Activated effector memory CD4-positive, alpha-beta T cell treated with Interleukin-2 at 50 U/mL for 16 hours (primary cell): ENCODE measurements at places on chromosomes 11 and 22.

GRCh38 chr11:60098508-60098907 is 10.0 kb downstream of the MS4A2 start:
- no peak for DNase-seq

GRCh38 chr11:15006139-15006759 is 34.1 kb upstream of the CALCA start:
- no peak for DNase-seq

GRCh38 chr11:104432981-104433380 is 269.0 kb upstream of the PDGFD start:
- no peak for DNase-seq

- DNase-seq = no peak
These were observed 54.2 kb downstream of the IRAG1 start for GRCh38 chr11:10639350-10639749.

DNA sequence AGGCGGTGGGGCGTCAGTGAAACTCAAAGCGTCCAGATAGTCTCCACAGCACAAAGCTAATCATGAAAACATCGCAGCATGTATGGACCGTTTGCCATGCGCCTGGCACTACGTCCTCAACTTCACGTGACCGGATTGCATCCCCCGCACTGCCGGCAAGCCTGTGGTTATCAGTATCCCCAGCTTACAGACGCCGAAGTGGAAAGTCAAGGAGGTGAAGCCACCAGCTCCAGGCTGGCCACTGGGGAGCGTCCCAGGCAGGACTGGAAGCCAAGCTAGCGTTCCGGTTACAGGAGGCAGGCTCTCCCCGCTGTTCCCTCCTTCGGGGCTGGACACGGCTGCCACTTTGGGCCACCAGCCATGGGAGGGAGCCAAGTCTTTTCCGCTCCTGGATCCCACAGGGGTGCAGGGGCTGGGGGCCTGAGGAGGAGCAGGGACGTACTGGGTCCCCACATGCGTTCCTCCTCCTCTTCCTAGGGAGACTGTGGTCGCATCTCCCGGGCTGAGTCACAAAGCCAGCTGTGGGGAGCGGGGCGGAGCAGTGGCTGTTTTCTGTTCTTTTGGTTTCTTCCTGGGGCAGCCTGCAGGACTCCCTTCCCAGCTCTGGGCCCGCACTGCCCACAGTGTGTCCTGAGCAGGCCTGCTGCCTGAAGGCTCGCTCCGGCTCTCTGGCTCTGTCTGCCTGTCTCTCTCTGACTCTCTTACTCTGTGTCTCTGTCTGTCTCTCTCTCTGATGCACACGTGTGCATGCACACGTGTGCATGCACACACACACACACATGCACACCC is 4.3 kb upstream of the OSBPL5 start:
- no peak for DNase-seq

- no peak for DNase-seq
These were observed 61.6 kb upstream of the PTPN5 start for GRCh38 chr11:18853086-18853720.

GRCh38 chr11:115765803-115766239 is 261.6 kb upstream of the CADM1 start:
- no peak for DNase-seq

- DNase-seq = no peak
These were observed 64.7 kb upstream of the RRAS2 start for GRCh38 chr11:14423633-14424032.

DNA sequence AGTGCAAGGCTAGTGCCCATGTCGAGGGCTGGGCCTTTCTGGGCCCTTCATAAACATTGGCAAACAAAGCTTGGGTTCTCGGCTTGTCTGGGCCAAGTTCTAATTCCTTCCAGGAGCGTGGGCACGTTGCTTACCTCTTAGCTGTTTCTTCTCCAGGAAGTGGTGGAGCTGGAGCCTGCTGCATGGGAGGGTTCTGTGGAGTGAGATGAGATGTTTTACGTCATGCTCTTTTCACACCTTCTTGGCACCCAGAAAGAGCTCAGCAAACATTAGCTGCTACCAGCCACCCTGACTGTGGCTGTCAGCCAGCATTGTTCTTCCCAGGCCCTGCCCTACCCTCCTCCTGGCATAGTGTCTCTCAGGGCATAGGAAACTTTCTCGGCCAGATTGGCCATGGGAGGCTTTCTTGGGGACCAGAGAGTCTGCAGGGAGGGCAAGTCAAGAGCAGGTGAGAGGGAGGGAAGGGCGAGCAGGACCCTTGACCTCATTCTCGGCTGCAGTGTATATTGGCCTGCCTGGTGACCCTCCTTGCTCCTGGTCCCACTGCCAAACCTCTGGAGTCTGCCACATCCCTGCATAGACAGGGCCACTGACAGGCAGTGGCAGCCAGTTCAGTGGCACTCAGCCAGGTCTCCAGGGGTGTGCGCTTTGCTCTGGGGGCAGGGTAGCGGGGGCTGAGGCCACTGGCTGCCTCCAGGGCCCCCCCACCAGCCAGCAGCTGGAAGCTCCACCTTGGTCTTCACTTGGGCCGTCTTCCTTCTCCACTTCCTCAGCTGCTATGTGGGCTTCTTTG is 98.8 kb downstream of the BCR start:
- no peak for DNase-seq

- no peak for DNase-seq
These were observed 81.1 kb upstream of the EIF3D start for GRCh38 chr22:36610056-36610455.

DNA sequence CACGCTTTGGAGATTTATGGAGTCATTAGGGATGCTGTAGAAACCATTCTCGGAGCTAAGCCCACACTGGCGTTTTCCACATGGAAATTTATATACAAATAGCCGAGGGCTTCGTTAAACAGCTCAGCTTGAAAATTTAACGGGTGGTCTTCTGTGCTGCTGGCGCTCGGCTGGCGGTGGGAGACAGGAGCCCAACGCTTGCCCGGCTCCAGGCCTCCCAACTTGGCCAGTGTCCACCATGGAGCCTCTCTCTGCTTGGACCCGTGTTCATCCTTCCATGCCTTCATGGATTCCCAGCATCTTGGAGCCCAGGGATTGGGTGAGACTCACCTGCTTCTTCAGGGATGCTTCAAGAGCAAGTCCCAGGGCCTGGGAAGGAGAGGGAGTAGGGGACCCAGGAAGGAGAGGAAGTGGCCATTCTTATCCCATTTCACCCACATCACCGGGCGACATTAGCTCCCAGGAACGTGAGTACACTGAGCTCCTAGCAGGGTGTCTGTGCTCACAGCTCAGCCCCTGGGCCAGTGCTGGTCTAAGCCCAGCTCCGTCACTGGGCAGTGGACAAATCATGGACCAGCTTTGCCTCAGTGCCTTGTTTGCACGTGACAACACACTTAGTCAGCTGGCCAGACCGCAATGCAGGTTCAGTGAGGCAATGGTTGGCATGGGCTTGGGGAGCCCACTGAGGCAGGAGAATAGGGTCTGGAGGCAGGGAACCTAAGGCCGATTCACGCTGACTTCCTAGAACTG is 944.3 kb downstream of the BRD1 start:
- no peak for DNase-seq

GRCh38 chr11:135075740-135076139 is 663.7 kb upstream of the B3GAT1 start:
- DNase-seq = peak; percentile 9

DNA sequence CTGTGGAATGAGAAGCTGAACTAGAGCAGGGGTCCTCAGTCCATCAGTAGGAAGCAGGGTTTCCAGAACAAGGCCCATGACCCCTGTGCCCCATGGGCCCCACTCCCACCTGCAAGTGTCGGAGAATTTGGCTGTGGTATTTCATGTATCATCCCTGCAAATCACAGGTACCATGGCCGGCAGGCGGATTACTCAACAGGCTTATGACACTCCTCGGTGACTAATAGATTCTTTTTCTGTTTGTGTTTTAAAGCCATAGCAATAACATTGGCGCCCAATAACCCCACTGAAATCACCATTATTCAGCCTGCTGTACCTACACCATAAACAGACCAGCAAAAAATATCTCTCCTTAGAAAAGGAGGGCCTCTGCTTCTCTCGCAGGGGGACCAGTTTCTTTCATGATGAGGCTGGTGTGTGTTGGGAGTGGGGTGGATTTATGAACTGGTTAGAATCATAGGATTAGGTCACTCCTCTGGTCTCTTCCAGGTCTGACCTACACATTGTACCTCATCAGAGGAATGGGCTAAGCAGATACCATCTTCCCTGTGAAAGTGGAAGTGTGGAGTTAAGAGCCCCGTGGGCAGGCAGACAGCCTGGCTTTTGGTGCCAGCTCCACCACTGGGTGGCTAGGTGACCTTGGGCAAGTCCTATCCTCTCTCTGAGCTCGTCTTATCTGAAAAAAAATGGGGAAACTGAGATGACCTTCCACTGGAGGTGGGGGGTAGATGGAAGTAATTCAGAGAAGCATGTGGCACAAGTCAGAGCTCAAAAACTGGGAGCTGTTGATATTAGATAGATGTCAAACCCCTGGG is 60.2 kb upstream of the WNT11 start:
- DNase-seq = no peak

GRCh38 chr22:27460591-27461347 is 340.8 kb downstream of the MN1 start:
- no peak for DNase-seq

DNA sequence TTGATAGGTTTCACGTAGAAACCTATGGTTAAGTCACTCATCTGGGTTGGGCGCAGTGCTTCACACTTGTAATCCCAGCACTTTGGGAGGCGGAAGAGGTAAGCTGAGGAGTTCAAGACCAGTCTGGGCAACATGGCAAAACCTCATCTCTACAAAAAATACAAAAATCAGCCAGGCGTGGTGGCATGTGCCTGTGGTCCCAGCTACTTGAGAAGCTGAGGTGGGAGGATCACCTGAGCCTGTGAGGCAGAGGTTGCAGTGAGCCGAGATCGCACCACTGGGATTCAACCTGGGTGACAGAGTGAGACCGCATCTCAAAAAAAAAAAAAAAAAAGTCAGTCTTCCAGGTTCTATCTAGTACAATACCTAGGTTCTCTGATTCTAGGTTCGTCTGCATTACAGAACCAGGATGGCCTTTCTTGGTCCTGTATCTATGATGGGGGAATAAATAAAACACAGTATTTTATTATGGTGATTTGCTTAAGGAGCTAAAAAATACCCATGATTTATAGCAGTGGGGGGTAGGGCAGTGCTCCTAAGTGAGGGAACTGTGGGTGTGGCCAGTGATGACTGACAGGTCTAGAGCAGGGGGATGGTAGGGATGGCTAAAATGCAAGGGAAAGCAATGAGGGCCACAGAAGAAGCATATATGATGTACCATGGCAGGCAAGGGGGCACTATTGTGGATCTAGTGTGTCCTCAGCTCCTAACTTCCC is 65.5 kb upstream of the NUP160 start:
- DNase-seq = no peak
